CD4-positive, alpha-beta T cell treated with Interleukin-10 for 1 hour (primary cell): ENCODE measurements at places on chromosomes 4 and X.

DNA sequence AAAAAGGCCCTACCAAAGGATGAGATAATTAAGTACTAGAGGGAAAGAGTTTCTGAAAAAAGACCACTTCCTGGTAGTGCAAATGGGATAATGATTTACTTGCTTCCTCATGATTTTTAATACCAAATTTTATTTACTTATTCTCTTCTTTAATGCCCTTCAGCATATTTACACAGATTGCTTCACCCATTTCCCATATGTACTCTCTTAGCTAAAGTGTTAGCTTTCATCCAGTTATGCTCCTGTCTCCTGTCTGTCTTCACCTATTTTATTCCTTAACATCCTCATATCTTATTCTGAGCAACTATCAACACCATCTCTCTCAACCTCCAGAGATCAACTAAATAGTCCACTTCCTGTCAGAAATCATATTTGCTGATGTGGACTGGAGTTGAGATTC, 183.2 kb upstream of the HS3ST1 start:
- no peak for DNase-seq

DNA sequence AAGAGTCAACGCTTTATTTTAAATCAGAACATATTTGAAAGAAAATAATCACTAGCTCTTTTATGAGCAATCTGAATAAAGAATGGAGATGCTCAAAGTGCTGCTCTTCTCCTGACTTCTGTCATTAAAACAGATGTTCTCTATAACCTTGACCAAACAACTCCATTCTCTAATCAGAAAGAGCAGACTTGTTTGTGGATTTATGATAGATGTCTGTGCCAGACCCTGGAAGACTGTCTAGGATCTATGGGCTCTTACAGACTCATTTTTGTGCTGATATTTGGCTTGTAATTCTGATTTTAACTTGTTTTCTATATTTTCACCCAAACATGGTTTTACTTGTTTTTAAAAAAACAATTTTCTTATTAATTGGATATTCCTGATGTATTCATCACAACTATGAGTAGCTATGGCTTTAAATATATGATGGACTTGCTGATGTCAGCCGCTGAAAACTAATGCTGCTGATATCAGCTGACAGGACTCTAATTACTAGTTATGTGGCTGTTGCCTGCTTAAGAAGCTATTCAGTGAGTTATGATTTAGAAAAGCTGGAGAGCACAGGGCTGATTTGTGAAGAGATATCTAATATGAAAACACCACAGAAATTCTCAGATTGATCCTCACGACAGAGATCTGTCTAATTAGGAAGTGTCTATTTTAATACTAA, 31.6 kb upstream of the MAML3 start:
- no peak for DNase-seq

GRCh38 chrX:19748896-19749680, 138.3 kb downstream of the SH3KBP1 start:
- no peak for DNase-seq

DNA sequence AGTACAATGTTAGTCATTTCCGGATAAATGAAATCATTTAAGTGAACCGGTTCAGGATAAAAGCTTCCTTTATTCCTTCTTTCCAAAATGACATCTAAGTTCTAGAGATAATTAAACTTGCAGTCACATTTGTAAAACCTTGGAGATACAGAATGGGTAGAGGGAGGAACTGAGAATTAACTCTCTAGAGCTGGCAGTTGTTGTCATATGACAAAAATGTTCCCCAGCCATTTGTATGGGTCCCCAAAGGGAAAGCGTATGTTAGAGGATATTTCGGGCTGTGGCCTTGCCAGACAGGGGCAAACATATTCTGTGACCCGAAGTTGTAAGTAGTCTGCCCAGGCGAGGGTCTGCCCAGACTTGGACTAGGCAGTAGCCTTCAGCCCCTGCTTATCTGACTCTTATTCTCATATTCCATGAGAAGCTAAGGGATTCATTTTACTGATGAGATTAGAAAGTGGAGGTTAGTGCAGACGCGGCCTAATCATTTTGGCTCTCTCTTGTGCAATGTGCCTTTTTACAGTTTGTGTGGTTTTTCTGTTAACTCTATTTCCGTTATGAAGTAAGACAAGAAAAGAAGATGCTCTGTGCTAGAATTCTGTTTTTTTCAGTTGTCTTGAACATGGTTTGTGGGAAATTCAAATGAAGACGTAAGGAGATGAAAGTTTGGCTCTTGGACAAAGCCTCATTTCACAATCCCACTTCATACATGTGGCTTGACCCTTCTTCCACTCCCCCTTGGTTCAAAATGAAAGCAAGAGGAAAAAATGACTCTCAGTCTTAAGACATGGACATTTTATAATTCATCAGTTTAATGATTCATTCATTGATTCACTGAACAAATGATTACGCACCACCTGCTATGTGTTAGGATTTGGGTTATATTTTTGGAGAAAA, 2394.2 kb upstream of the AGA start:
- DNase-seq = no peak

DNA sequence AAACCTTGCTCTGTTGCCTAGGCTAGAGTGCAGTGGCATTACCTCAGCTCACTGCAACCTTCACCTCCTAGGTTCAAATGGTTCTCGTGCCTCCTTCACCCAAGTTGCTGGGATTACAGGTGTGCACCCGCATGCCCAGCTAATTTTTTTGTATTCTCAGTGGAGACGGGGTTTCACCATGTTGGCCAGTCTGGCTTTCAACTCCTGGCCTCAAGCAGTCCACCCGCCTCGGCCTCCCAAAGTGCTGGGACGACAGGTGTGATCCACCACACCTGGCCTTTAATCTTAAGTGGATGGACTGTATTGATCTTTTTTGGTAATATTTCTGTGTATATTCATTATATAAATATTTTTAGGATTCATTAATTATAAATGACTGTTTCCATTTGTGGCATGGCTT, 158.7 kb upstream of the CXorf51A start:
- no peak for DNase-seq

GRCh38 chr4:164937576-164938270, 39.7 kb downstream of the TRIM61 start:
- DNase-seq = no peak

DNA sequence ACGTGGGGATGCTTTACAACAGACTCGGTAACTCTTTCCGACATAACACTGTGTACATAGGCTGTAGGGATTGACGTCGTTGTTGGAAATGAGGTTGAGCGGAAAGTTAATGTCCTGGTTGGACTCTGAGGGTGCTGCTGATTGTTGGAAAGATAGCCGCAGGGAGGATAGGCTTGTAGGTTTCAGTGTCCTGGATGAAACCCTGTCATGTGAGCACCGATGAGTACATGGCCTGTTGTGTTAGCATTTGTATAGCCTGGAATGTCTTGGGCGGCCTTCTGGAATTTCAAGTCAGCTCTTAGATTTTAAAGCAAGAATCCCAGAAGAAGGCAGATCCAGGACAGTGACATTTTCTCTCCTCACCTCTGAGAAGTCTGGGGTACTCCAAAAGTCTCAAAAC, 63.3 kb downstream of the TBC1D14 start:
- no peak for DNase-seq

GRCh38 chr4:98945297-98945850, 16.4 kb upstream of the EIF4E start:
- no peak for DNase-seq

DNA sequence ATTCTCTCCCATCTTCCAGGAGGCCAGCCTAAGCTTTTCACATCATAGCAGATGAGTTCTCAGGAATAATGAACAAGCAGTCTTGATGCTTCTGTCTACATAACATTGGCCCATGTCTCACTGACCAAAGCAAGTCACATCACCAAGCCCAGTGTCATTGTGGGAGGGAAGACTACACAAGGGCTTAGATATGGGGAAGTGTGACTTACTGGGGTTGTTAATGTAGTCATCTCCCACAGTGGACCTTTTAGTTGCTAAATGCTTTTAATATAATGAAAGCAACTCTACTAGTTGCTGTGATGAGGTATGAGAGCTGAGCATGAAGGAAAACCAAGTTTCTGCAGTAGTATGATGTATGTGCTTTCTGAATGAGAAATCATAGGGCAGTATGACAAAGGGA, 40.5 kb downstream of the TSPAN7 start:
- no peak for DNase-seq
